ENCODE measurements at places on chromosomes 2 and 18.

GRCh38 chr2:70730730-70731129, 37.3 kb downstream of the ADD2 start:
- no peak for DNase-seq

- no peak for DNase-seq
Observed at GRCh38 chr2:234712421-234712935, 215.6 kb upstream of the ARL4C start.

DNA sequence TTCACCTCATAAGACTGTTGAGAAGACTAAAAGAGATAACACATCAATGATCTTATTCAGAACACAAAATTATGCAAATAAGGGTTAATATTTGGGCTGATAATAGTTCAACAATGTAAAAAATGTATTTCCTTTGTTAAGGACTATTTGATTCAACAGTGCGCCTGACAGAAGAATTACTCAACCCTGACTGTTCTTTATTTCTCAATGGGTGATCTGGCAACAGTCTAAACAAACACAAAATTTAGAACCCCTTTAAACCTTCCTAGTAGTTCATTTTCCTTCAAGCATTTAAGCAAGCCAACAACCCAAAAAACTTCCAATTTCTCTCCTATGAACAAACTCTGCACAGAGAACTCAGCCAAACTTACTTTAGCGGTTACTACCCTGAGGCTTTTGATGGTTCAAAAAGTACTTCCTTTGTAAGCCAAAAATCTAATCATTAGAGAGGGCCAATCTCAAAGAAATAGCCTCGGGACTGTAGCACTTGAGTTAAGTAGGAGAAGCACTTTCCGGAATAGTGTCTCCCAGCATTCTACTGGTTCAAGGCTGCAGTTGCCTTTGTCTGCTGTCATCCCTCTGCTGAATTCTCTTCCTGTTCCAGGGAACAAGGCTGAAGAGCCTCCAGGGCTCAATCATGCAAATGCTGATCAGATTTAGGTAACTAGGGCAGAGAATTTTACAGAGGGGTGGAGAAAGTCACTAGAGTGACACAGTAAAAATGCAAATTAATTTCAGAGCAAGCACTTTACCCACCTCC, 40.9 kb upstream of the MAPK4 start:
- no peak for DNase-seq

- DNase-seq = peak; percentile 85
Observed at GRCh38 chr2:23480957-23481797, 96.2 kb downstream of the KLHL29 start.

- DNase-seq = no peak
Observed at GRCh38 chr18:34913837-34914661, 127.2 kb upstream of the MAPRE2 start.

DNA sequence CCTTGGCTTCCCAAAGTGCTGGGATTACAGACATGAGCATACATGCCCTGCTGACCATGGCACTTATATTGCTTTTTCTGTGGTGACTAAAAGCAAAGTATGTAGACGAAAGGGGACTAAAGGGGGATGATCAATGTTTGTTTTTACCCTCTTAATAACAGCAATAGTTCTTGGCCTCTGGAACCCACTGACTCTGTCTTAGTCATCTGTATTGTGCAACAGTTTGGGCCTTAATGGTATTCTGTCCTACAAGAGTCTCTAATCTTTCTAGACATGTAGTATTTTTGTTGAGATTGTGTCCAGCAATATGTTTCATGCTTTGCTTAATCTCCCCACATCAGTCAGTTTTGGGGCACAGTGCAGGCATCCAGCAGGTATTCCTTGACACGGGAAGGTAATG, 359.9 kb upstream of the FANCL start:
- no peak for DNase-seq

All from umbilical cord (tissue), 2 donors.